Neural crest cell (in vitro differentiated cells): ENCODE measurements at places on chromosomes 2 and 18. TPM values are rescaled to one million over a fixed set of nuclear protein-coding genes. Genes with fewer than 3 reads are reported as not detected.

Gene SH3YL1
- total RNA-seq = 30.8 and 31.8 TPM in 2 replicates

Gene GPR55
- not detected in 2 replicates for total RNA-seq

Gene TM4SF20
- not detected in 2 replicates for total RNA-seq

Gene VWA3B
- not detected in 2 replicates for total RNA-seq

Gene HOXD11
- not detected in 2 replicates for total RNA-seq

Gene ZSWIM2
- not detected in 2 replicates for total RNA-seq

Gene MRPS5
- 58.8 and 60.7 TPM in 2 replicates for total RNA-seq

Gene COLEC12
- 1.7 and 2.0 TPM in 2 replicates for total RNA-seq

Gene C1QL2
- total RNA-seq = 0.14 TPM in 1 of 2 replicates, not detected in the other

Gene LINC00305
- total RNA-seq = not detected in 2 replicates

Gene CRYBA2
- total RNA-seq = not detected in 2 replicates

Gene TIGD1
- 11.8 and 12.8 TPM in 2 replicates for total RNA-seq

Gene CRYGD
- not detected in 2 replicates for total RNA-seq

Gene ANKRD53
- 1.2 and 1.7 TPM in 2 replicates for total RNA-seq

Gene EFEMP1
- total RNA-seq = 3.8 and 4.1 TPM in 2 replicates

Gene ACP1
- 133 and 144 TPM in 2 replicates for total RNA-seq

Gene SERPINB3
- total RNA-seq = not detected in 2 replicates

Gene ADI1
- total RNA-seq = 32.4 and 32.8 TPM in 2 replicates

Gene TEX44
- not detected in 2 replicates for total RNA-seq

Gene SKOR2
- total RNA-seq = 0.96 and 1.4 TPM in 2 replicates

Gene CXCR4
- 37.5 and 39.5 TPM in 2 replicates for total RNA-seq

Gene PCARE
- not detected in 2 replicates for total RNA-seq

Gene REEP1
- 12.0 and 12.3 TPM in 2 replicates for total RNA-seq

Gene LYG1
- total RNA-seq = 1.7 and 1.9 TPM in 2 replicates

Gene ZNF2
- total RNA-seq = 6.3 and 7.0 TPM in 2 replicates

Gene ABHD1
- 0.47 and 0.82 TPM in 2 replicates for total RNA-seq

Gene SRD5A2
- total RNA-seq = not detected in 2 replicates

Gene AGFG1
- total RNA-seq = 68.9 and 71.6 TPM in 2 replicates

Gene RGPD4
- 0.05 TPM in 1 of 2 replicates, not detected in the other for total RNA-seq

Gene PID1
- 0.34 and 0.91 TPM in 2 replicates for total RNA-seq

Gene DSG1
- total RNA-seq = not detected in 2 replicates

Gene M1AP
- 0.45 and 0.77 TPM in 2 replicates for total RNA-seq

Gene KCNG2
- not detected in 2 replicates for total RNA-seq

Gene RALBP1
- total RNA-seq = 47.0 and 51.9 TPM in 2 replicates

Gene CNDP2
- 194 and 204 TPM in 2 replicates for total RNA-seq

Gene BOLA3
- 29.3 and 36.9 TPM in 2 replicates for total RNA-seq

Gene NEURL3
- total RNA-seq = 0.21 TPM in 1 of 2 replicates, not detected in the other

Gene ZNF519
- 39.0 and 40.5 TPM in 2 replicates for total RNA-seq

Gene MYO7B
- 0.28 TPM in 1 of 2 replicates, not detected in the other for total RNA-seq

Gene CRYGC
- total RNA-seq = not detected in 2 replicates
